ENCODE measurements at places on chromosomes 1 and 21.

GRCh38 chr1:174007851-174008250 is 14.3 kb downstream of the RC3H1 start:
- no peak for DNase-seq

- DNase-seq, result no peak
Measured at GRCh38 chr1:209885403-209886218, 52.4 kb upstream of the SYT14 start.

- DNase-seq, result no peak
Measured at GRCh38 chr1:206739411-206740076, 31.0 kb upstream of the IL19 start.

DNA sequence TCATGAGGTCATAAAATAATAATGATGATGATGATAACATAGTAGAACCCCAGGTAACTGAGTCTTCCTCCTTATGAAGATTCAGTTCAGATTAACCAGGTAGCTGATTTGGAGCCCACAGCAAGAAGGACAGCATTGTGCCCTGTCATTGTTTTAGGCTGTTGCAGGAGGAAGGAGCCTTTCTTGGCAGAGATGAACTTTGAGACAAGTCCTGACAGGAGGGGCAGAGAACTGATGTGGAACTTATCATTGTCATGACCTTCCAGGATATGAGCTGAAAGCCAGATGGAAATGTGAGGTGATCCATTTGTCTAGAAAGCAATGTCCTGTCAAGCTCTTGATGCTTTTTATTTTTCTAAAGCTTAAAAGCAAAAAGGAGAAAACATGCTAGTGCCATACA is 132.6 kb upstream of the COA6 start:
- DNase-seq, result no peak

GRCh38 chr1:208934933-208935332 is 648.6 kb upstream of the CAMK1G start:
- no peak for DNase-seq

- no peak for DNase-seq
Measured at GRCh38 chr1:240414237-240414636, 197.7 kb downstream of the GREM2 start.

- no peak for DNase-seq
Measured at GRCh38 chr1:167202049-167202448, 18.6 kb upstream of the POU2F1 start.

DNA sequence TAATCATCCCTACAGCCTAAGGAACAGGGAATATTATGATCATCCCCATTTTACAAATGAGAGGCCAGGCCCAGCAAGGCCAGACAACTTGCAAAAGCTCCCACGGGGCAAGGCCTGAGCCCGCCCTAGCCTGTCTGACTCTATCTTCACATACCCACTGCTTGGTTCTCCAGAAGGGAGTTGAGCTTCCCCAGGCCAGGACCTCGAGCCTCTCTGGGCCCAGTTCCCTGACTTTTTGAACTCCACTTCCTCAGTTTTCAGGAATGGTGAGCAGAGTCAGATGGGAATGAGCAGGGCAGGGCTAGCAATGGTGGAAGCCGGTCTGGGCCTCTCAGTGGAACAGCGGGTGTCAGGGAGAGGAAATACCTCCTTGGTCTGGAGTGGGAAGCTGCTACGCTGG is 39.3 kb downstream of the CACNA1S start:
- DNase-seq, result no peak

DNA sequence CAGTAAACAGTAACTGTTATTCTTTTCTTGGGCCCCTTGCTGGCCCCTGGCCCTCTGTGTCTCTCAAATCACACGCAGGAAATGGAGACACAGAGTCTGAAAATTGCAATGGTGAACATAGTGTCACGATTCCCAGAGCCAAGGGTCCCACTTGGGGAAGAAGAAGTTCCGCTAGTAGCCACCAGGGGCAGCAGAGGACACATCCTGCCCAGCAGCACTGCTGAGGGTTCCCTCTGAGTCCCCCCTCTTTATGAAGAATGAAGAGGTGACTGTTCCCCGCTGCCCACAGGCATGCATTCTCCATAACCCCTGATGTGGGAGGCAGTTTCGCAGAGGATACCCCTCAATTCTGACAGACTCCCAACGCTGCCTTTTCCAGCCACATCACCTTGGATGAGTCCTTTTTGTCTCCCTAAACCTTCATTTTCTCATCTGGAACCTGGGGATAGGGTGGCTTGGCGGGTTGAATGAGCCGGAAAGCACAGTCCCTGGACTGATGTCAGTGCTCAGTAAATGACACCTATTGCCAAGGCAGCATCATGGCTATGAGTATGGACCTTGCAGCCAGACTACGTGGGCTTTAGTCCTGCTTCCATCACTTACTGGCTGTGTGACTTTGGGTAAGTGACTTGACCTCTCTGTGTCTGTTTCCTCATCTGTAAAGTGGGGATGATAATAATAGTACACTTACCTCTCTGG is 238.0 kb upstream of the TMEM51 start:
- DNase-seq, result no peak

GRCh38 chr1:7087888-7088287 is 302.6 kb downstream of the CAMTA1 start:
- no peak for DNase-seq

DNA sequence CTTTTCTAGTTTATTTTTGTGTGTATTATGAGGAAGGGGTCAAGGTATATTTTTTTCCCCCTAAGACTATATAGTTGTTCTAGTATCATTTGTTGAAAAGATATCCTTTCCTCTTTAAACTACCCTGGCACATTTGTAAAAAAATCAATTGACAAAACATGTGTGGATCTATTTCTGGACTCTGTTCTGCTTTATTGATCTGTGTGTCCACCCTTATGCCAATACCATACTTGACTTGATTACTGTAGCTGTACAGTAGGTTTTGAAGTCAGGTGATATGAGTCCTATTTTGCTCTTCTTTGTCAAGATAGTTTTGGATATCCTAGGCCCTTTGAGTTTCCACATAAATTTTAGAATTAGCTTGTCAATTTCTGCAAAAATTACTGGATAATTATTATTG is 21.2 kb upstream of the SOX13 start:
- DNase-seq, result no peak

DNA sequence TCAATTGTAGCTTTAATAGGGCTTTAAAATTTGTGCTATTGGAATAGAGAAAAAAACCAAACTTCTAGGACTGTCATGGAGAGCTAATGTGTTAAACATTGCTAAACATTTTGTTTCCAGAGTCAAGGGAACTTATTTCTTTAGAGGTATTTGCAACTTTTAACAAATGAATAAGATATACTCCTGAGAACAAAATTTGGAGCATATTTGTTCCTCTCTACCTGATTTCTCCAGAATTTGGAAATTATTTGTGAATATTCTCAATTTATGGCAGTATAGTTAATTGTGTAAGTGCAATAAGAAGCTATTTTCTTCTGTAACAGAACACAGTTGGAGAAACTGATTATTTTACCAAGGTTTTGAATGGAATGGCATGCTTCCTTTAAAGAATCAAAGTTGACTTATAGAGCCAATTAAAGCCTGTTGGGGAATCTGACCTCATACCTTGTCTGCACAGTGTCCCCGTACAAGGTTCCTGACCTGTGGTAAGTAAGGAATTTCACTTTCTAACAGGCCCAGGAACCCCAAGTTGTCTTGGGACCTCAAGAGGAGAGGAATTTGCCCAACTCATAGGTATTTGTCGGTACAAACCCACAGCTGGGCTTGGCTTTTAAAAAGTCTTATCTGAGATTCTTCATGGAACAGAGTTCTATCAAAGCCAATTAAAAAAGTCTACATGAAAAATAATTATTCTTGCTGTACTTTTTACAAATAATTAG is 72.6 kb upstream of the CSF1 start:
- DNase-seq, result no peak

- DNase-seq, result no peak
Measured at GRCh38 chr1:84090447-84091245, 53.4 kb upstream of the PRKACB start.
